Activated CD4-positive, alpha-beta T cell treated with anti-CD3 and anti-CD28 coated beads, Interleukin-2, amount 50 U/mL, for 16 hours (primary cell): ENCODE measurements at places on chromosomes 7 and 10.

- no peak for DNase-seq
These were observed 68.3 kb downstream of the EBF3 start for GRCh38 chr10:129895811-129896135.

- no peak for DNase-seq
These were observed 7.5 kb downstream of the SAMD9L start for GRCh38 chr7:93140582-93141191.

DNA sequence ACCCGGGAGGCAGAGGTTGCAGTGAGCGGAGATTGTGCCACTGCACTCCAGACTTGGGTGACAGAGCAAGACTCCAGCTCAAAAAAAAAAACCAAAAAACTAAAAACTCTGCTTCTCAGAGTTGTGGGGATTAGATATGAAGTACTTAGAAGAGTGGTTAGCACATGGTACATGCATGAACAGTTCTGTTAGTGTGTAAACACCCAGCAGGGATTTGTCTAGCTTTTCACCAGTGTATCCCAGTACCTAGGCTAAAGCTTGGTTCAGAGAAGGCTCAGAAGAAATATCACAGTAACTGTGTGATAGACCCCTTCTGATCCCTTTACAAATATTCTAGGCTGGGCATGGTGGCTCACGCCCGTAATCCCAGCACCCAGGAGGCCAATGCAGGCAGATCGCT, 9.5 kb downstream of the PPIA start:
- DNase-seq: no peak

GRCh38 chr10:75211007-75211691, 553 bp downstream of the VDAC2 start:
- peak; percentile 55 for DNase-seq

DNA sequence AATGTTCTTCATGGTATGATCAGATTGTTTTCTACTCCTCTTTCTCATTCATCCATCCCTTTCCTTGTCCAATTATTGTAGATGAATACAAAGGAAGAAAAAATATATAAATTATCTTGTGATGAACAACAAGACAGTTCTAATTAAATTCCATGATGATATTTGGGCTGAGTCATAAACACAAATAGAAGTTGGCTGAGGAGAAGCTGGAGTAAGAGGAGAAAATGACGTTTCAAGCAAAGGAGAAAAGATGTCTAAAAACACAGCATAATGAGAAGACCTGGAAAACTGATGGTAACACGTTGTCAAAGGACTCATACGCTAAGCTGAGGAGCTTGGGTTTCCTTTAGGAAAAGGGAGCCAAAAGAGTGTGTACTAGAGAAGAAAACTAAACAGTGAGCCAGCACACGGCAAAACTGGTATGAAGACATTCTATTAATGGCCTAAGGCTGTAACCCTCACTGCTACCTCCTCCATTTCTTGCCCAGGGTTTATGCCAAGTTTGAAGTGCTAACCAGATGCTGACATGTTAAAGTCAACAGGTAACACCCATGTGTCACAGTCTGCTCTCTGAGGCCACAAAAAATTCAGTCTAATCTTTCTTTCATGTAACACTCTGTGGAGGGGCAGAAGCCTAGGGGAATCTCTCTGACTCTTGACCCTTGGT, 26.1 kb downstream of the ZFAND4 start:
- DNase-seq: no peak
